ENCODE measurements at places on chromosomes 7 and 10. TPM values are rescaled to one million over a fixed set of nuclear protein-coding genes. Genes with fewer than 3 reads are reported as not detected.

The CUBN gene
- total RNA-seq, result 14.9 TPM

The MLXIPL gene
- total RNA-seq, result not detected

The CHPF2 gene
- total RNA-seq, result 28.3 TPM

The CALHM1 gene
- total RNA-seq, result not detected

The GIMAP6 gene
- 136 TPM for total RNA-seq

The GRID1 gene
- total RNA-seq, result not detected

The GRID2IP gene
- not detected for total RNA-seq

The TMEM229A gene
- total RNA-seq, result not detected

The RBM28 gene
- total RNA-seq, result 27.9 TPM

The CPED1 gene
- 2.2 TPM for total RNA-seq

The TDRD1 gene
- total RNA-seq, result not detected

The SEC31B gene
- 1.6 TPM for total RNA-seq

The LOXL4 gene
- total RNA-seq, result 1.5 TPM

The MAGI2 gene
- total RNA-seq, result 0.81 TPM

The ZNF789 gene
- 6.9 TPM for total RNA-seq

The SFMBT2 gene
- total RNA-seq, result 2.7 TPM

The HOXA4 gene
- total RNA-seq, result 0.57 TPM

The SPDYE2B gene
- not detected for total RNA-seq

The CYP2C19 gene
- total RNA-seq, result not detected

The CREB5 gene
- total RNA-seq, result 12.5 TPM

The RBP3 gene
- not detected for total RNA-seq

The GBX1 gene
- not detected for total RNA-seq

The COBL gene
- 0.32 TPM for total RNA-seq

The FAM24B gene
- 4.2 TPM for total RNA-seq

The ANKRD30A gene
- total RNA-seq, result not detected

The OR2A1 gene
- total RNA-seq, result not detected

The KCP gene
- total RNA-seq, result not detected

The PBLD gene
- 1.8 TPM for total RNA-seq

The BRI3 gene
- 55.0 TPM for total RNA-seq

The HEPACAM2 gene
- not detected for total RNA-seq

The DOCK4 gene
- total RNA-seq, result 183 TPM

The LGI1 gene
- not detected for total RNA-seq

The BMPER gene
- 0.16 TPM for total RNA-seq

The KDM7A gene
- 10.1 TPM for total RNA-seq

The PSAP gene
- 1,041 TPM for total RNA-seq

The ASZ1 gene
- total RNA-seq, result not detected

The JCAD gene
- total RNA-seq, result 124 TPM

The ADAM22 gene
- 0.16 TPM for total RNA-seq

The OR2A12 gene
- total RNA-seq, result not detected

The CYP3A5 gene
- total RNA-seq, result not detected

The FAM13C gene
- 10.2 TPM for total RNA-seq

The STOX1 gene
- 0.32 TPM for total RNA-seq

The SPDYE11 gene
- total RNA-seq, result not detected

The IFT22 gene
- 12.5 TPM for total RNA-seq

The TUBB8 gene
- total RNA-seq, result not detected

The C7orf33 gene
- total RNA-seq, result not detected

The GTF2I gene
- total RNA-seq, result 147 TPM

The DPP6 gene
- not detected for total RNA-seq

The AKR1D1 gene
- not detected for total RNA-seq

The MAP3K8 gene
- 2.4 TPM for total RNA-seq

The UCN3 gene
- not detected for total RNA-seq

The CYP26C1 gene
- 2.1 TPM for total RNA-seq

The PON1 gene
- under 0.01 TPM for total RNA-seq

The FXYD4 gene
- not detected for total RNA-seq
